ENCODE measurements at places on chromosomes 16 and 17.

- no peak overlapping the region for H3K27ac ChIP-seq
- H3K27me3 ChIP-seq, result peaks cover 40% of the 10 kb centered on the region
- H3K36me3 ChIP-seq, result no peaks in the 10 kb centered on the region
- no peaks in the 10 kb centered on the region for H3K4me1 ChIP-seq
These were observed 19.8 kb upstream of the G6PC1 start for GRCh38 chr17:42880776-42881310.

DNA sequence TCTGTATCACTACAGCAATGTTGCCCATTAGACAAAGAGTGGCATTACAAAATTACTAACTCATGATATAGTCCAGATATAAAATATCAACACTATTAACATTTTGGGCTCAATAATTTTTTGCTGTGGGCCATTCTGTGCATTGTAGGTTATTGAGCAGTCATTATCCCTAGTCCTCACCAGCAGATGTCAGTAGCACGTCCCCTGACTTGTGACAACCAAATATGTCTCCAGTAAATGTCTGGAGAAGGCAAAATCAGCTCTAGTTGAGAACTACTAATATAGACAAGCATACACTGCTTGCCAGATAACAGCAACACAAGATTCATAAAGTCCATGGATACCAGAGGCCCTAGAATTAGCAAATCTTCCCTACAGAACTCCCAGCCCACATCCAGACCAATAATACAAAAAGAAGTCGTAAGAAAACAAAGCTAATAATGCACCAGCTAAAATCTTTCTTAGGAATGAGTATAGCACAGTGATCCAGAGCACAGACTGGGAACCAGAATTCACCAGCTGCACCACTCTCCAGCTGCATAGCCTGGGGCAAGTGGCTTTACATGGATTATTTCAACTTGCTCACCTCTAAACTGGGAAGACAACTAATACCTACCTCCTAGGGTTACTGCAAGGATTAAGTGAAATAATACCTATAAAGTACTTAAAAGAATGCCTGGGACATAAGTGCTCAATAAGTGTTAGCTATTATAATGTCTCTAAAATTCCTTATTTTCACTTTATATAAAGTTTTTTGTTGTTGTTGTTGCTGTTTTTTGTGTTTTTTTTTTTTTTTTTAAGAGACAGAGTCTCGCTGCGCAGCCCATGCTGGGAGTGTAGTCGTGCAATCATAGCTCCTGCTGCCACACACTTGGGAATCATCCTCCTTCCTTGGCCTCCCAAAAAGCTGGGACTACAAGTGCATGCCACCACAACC lies 23.7 kb downstream of the HELZ start:
- H3K27me3 ChIP-seq, result no peaks in the 10 kb centered on the region
- peaks cover 34% of the 10 kb centered on the region for H3K4me1 ChIP-seq
- H3K36me3 ChIP-seq, result peaks cover 11% of the 10 kb centered on the region
- DNase-seq, result peak; percentile 29
- H3K27ac ChIP-seq, result peak overlapping the region; percentile 49

- peak overlapping the region; percentile 38 for H3K27ac ChIP-seq
- no peak for DNase-seq
- H3K4me3 ChIP-seq, result peak overlapping the region; percentile 80
These were observed 736 bp downstream of the SPATA20 start for GRCh38 chr17:50547736-50548083.

- no peak overlapping the region for H3K4me3 ChIP-seq
- H3K27ac ChIP-seq, result no peak overlapping the region
- no peak for DNase-seq
- peaks cover 5% of the 10 kb centered on the region for H3K36me3 ChIP-seq
- H3K4me1 ChIP-seq, result no peaks in the 10 kb centered on the region
- H3K27me3 ChIP-seq, result no peaks in the 10 kb centered on the region
These were observed 7.5 kb upstream of the C16orf95 start for GRCh38 chr16:87324411-87325275.

DNA sequence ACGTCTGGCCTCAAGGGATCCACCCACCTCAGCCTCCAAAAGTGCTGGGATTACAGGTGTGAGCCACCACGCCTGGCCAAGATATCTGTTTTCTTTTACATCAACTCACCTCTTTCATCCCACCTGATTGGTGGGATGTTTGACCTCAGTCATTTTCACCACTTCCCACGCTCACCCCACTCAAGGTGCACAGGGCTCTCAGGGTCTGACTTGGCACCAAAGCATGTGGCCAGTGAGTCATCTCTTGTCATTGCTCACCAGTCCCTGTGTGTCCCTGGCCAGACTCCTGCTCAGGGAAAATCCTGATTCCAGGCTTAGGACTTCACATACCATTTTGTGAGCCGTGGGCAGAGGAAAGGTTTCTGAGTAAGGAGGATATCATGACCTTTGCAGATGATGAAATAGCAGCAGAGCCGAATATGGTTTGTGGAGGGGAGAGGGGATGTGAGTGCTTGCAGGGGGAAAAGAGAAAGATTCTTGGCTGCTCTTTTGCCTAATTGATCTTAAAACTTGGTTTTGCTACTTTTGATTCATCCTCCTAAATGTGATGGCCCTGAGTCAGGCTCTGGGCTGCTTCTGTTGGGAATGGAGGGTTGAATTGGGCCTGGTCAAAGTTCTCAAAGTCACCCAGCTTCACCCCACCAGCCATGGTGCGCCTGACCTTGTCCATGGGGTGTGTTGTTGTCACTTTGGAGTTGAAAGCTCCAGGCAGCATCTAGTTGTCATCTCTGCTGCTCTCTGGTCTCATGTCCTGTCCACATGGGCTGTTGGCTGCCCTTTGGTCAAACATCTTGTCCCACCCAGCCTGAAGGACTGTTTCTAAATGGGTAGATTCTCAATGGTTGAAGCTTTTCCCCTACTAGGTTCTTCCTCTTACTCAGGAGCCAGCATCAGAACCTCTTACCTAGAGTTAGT lies 6.0 kb upstream of the KCNH6 start:
- no peak for DNase-seq
- H3K36me3 ChIP-seq, result no peaks in the 10 kb centered on the region
- peaks cover 31% of the 10 kb centered on the region for H3K27me3 ChIP-seq
- no peak overlapping the region for H3K27ac ChIP-seq
- H3K4me1 ChIP-seq, result no peaks in the 10 kb centered on the region
- no peak overlapping the region for H3K4me3 ChIP-seq

GRCh38 chr16:65392806-65393565 lies 271.1 kb upstream of the CDH11 start:
- H3K4me1 ChIP-seq, result no peaks in the 10 kb centered on the region
- DNase-seq, result no peak
- no peak overlapping the region for H3K27ac ChIP-seq
- no peak overlapping the region for H3K4me3 ChIP-seq
- no peaks in the 10 kb centered on the region for H3K27me3 ChIP-seq
- no peaks in the 10 kb centered on the region for H3K36me3 ChIP-seq

DNA sequence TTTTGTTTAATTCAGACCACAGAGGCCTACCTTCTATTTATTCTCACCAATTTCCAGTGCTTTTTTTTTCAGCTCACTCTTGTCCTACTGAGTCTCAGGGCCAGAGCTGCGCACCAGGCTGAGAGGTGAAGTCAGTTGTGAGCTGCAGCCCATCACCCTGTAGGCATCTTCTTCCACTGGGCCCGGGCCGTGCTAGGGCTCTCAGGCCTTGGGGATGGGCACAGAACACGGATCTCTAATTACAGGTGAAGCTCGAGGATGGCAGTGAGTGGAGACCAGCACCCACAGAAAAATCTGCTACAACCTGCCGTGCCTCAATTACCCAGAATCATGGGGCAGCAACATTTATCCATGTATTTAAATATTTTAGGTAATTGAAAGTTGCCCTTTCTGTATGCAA lies 82.1 kb downstream of the IRX5 start:
- no peaks in the 10 kb centered on the region for H3K4me1 ChIP-seq
- no peak overlapping the region for H3K27ac ChIP-seq
- H3K27me3 ChIP-seq, result no peaks in the 10 kb centered on the region
- peaks cover under 1% of the 10 kb centered on the region for H3K36me3 ChIP-seq
- no peak overlapping the region for H3K4me3 ChIP-seq
- no peak for DNase-seq

- no peak overlapping the region for H3K4me3 ChIP-seq
- no peak overlapping the region for H3K27ac ChIP-seq
- H3K36me3 ChIP-seq, result peaks cover 11% of the 10 kb centered on the region
- H3K27me3 ChIP-seq, result no peaks in the 10 kb centered on the region
- H3K4me1 ChIP-seq, result no peaks in the 10 kb centered on the region
These were observed 181.6 kb upstream of the C17orf78 start for GRCh38 chr17:37194208-37194607.

DNA sequence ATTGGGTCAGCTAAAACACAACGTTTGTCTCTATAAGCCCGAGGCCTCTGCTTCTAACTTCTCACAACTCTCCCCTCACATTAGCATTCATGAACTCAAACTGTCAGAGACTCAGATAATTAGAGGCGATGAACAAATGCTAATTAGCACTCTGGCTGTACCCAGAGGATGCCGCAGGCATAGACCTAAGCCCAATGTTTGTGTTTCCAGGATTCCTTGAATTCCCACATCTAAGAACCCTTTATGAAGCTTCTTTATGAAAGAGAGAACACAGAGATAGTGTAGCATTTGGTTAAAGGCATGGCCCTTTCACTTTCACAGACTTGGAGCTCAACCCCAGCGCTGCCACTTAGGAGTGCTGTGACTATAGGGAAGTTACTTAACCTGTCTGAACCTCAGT lies 512.2 kb downstream of the GRIN2A start:
- no peak overlapping the region for H3K27ac ChIP-seq
- peaks cover 2% of the 10 kb centered on the region for H3K27me3 ChIP-seq
- no peak for DNase-seq
- H3K4me3 ChIP-seq, result no peak overlapping the region

GRCh38 chr16:165539-166374 lies at the start of gene HBM:
Gene HBM (plus strand): TSS chr16:165978. CDS start chr16:165998, 20 bp downstream.
- no peaks in the 10 kb centered on the region for H3K4me1 ChIP-seq
- H3K36me3 ChIP-seq, result peaks cover 5% of the 10 kb centered on the region
- peaks cover 62% of the 10 kb centered on the region for H3K27me3 ChIP-seq
- no peak for DNase-seq
- H3K4me3 ChIP-seq, result peak within 1 kb of the TSS; percentile 57

- peak overlapping the region; percentile 67 for H3K27ac ChIP-seq
- peaks cover 2% of the 10 kb centered on the region for H3K36me3 ChIP-seq
- H3K27me3 ChIP-seq, result no peaks in the 10 kb centered on the region
- DNase-seq, result no peak
- H3K4me3 ChIP-seq, result peak overlapping the region; percentile 82
- peaks cover 5% of the 10 kb centered on the region for H3K4me1 ChIP-seq
These were observed 970 bp downstream of the EPN2 start for GRCh38 chr17:19238167-19238505.

DNA sequence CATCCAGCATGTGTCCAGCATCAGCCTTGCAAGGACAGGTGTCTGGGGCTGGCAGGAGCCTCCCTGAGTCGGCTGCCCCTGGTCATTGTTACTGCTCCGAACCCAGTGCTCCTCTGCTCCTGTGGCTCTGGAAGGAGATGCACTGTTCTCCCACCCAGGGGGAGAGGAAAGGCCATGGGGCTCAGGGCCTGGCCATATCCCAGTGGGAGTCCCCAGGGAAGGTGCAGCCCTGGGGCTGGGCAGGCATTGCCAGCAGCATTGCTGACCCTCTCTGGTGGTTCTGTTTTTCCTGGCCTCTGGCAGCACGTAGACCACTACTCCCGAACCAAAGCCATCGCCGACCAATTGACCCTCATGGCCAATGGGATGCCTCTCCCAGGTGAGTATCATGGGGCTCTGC lies 9.6 kb downstream of the SDR42E2 start:
- no peak overlapping the region for H3K4me3 ChIP-seq
- DNase-seq, result no peak
- H3K27ac ChIP-seq, result no peak overlapping the region
- H3K27me3 ChIP-seq, result no peaks in the 10 kb centered on the region
- no peaks in the 10 kb centered on the region for H3K4me1 ChIP-seq
- H3K36me3 ChIP-seq, result peaks cover 1% of the 10 kb centered on the region

DNA sequence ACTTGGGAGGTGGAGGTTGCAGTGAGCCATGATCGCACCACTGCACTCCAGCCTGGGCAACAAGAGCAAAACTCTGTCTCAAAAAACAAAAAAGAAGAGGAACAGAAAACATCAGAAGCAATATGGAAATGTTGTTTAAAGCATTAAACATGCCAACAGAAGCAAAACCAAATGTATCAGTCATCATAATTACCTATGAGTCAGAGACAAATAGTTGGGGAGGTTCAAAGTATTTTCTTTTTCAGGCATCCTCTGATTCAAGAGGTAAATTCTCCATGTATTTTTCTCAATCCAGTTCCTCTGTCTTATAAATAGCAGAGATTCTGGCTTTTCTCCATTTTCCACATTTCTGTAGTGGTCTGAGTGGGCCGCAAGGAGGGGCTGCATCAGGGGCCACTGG lies 2.1 kb upstream of the TM4SF5 start:
- no peak overlapping the region for H3K27ac ChIP-seq
- peaks cover 14% of the 10 kb centered on the region for H3K27me3 ChIP-seq
- peaks cover 7% of the 10 kb centered on the region for H3K4me1 ChIP-seq
- H3K4me3 ChIP-seq, result no peak overlapping the region
- H3K36me3 ChIP-seq, result no peaks in the 10 kb centered on the region

GRCh38 chr16:48829336-48830310 lies 219.6 kb upstream of the N4BP1 start:
- no peaks in the 10 kb centered on the region for H3K36me3 ChIP-seq
- H3K4me1 ChIP-seq, result no peaks in the 10 kb centered on the region
- no peaks in the 10 kb centered on the region for H3K27me3 ChIP-seq
- no peak for DNase-seq
- H3K4me3 ChIP-seq, result no peak overlapping the region
- no peak overlapping the region for H3K27ac ChIP-seq

GRCh38 chr16:3022684-3023414 lies 893 bp downstream of the HCFC1R1 start:
- peaks cover 41% of the 10 kb centered on the region for H3K4me1 ChIP-seq
- H3K27me3 ChIP-seq, result no peaks in the 10 kb centered on the region
- H3K36me3 ChIP-seq, result peaks cover 16% of the 10 kb centered on the region
- peak overlapping the region; percentile 66 for H3K27ac ChIP-seq

DNA sequence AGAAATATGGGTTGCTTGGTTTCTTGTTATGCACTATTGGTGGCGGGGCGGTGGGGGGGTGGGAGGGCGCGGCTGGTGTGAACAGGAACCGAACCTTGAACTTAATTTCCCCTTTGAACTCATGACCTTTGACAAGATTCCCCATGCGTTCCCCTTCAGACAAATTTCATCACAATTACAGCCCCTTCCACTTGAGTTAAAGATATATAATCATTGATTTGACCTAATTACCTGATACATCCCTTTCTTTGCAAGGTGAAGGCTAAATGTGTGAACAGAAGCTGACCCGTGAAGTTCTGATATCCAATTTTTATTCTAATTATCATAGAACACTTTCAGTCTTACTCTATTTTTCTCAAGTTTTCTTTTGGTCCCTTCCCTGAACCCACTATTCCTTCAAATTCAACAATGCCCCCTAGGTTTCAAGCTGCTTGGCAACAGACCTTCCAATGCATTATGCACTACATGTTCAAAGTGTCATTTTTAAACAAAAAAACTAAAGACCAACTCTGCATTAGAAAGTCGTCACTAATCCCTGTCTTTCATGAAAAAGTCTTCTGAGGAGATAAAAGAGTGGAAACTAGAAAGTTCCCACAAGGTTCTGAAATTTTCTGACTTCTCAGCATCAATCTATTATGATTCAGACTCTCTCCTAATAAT lies 116.8 kb downstream of the SKAP1 start:
- peaks cover 29% of the 10 kb centered on the region for H3K4me1 ChIP-seq
- H3K36me3 ChIP-seq, result peaks cover 7% of the 10 kb centered on the region
- no peaks in the 10 kb centered on the region for H3K27me3 ChIP-seq
- no peak overlapping the region for H3K27ac ChIP-seq

Measured in central memory CD8-positive, alpha-beta T cell (primary cell).